Calu3 (cell line): ENCODE measurements at places on chromosomes 7 and 10. TPM values are rescaled to one million over a fixed set of nuclear protein-coding genes. Genes with fewer than 3 reads are reported as not detected.

DNA sequence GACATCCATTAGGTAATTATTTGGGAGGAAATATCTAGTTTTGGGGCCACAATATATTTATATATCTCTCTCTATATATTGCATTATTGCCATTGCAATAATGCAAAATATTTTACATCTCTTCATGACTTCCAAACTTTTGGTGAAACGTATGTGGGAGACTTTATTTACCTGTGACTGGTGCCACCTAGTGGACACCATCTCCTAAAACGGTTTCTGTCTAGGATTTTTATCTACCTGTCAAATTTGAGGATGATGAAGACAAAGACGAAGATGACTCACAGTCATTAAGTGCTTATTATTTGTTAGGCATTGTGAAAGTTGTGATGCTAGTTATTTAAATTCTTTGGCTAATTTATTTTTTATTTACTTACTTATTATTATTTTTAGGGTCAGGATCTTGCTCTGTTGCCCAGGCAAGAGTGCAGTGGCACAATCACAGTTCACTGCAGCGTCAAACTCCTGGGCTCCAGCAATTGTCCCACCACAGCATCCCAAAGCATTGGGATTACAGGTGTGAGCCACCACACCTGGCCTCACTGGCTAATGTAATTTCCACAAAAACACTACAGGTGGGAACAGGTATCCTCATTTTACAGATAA lies 18.7 kb upstream of the CBLL1 start:
- DNase-seq, result peak; percentile 44

DNA sequence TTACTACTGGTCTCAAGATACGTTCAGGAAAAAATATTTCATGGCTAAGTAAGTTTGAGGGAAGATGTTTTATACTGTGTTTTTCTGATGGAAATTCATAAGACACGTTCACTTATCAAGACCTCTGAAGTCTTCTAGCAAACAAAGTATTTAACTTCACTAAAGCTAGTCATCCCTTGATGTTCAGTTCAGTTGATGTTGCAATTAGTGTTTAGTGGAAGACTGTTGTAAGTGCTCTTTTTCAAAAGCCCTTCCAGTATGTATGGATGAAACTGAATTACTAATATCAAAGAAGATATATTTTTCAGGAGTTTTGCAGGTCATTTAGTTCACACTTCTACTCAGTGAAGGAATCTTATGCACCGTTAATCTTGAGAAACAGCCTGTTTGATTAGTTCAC lies 25.1 kb downstream of the CUL1 start:
- no peak for DNase-seq

DNA sequence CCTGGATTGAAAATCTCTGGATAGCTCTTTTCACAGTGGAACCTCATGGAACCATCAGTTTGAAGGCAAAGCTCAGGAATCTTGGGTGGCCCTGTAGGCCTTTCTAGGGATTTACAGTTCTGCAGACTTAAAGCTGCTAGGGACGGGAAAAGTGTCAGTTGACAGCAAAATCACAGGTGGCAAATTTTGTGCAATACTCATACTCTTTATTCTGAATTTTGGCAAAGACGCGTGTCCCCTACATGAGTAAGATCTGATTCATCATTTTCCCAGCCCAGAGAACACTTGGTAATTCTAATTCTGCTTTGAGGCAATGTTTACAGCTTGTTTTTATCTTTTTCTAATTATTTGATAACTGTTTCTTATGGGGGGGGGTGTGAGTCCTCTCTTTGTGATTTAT lies 3.6 kb downstream of the LRRC17 start:
- DNase-seq, result no peak

GRCh38 chr7:116726713-116727431 lies 54.9 kb downstream of the MET start:
- DNase-seq, result no peak

GRCh38 chr10:23338155-23338828 lies 6.3 kb downstream of the C10orf67 start:
- DNase-seq, result peak; percentile 69

GRCh38 chr10:59954296-59954695 lies 47.9 kb upstream of the CCDC6 start:
- no peak for DNase-seq

GRCh38 chr10:48455392-48456151 lies 149.1 kb downstream of the MAPK8 start:
- DNase-seq, result no peak

DNA sequence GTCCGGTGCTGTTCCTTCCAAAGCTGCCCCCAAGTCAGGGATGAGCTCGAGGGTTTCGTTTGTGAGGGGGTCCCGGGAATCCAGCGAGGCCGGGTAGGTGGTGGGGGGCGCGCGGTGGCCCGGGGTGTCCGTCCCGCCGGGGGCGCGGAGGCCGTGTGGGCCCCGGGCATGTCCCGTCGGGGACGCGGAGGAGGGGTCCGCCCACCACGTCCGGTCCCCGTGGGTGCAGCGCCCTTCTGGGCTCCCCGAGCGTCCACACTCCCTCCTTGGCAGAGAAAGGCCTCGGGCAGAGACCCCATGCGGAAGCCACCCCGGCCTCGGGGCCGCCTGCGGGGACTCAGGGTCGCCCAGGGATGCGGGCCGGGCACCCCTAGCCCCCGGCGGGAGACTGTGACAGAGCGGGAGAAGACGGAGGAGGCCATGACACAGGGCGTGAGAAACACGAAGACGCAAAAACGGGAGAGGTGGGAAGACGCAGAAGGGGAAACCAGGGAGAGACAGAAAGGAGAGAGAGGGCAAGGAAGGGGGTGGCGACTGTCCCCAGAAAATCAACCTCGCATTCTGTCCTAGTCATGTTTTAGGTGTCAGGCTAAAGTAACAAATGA lies 640 bp upstream of the ZNF425 start:
- peak; percentile 68 for DNase-seq

DNA sequence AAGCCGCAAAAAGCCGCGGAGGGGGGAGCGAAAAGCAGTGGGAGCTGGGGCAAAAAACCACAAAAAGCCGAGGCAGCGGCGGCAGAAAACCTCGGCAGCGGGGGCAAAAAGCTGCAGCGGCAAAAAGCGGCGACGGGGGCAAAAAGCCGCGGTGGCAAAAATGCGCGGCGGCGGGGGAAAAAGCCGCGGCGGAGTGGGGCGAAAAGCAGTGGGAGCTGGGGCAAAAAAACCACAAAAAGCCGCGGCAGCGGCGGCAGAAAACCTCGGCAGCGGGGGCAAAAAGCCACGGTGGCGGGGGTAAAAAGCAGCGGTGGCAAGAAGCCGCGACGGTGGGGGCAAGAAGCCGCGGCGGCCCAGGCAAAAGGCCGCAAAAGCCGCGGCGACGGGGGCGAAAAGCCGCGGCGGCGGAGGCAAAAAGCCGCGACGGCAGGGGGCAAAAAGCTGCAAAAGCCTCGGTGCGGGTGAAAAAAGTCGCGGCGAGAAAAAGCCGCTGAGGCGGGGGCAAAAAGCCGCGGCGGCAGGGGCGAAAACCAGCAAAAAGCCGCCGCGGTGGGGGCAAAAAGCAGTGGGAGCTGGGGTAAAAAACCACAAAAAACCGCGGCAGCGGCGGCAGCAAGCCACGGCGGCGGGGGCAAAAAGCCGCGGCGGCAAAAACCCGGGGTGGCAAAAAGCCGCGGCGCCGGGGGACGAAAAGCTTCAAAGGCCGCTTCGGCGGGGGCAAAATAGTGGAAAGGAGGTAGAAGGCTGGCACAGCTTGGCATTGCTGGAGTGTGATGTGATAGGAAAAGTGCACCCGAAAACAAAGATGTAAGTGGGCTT lies 135.9 kb downstream of the ZNF92 start:
- no peak for DNase-seq

- DNase-seq, result no peak
Observed at GRCh38 chr10:30481603-30482002, 47.6 kb downstream of the MAP3K8 start.

DNA sequence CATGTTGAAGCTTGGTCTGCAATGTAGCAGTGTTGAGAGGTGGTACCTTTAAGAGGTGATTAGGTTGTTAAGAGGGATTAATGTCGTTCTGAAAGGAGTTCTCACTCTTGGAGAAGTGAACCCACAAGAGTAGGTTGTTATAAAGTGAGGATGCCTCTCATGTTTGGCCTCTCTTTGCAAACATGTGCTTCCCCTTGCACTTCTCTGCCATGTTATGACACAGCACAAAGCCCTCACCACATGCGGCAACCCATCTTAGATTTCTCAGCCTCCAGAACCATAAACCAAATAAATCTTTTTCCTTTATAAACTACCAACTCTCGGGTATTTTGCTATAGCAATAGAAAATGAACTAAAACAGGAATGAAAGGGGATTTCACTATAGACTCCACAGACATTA lies 66.3 kb downstream of the KMT2C start:
- DNase-seq, result no peak

GRCh38 chr10:109726473-109726872 lies 196.8 kb downstream of the XPNPEP1 start:
- no peak for DNase-seq

- DNase-seq, result no peak
Observed at GRCh38 chr10:126227762-126228134, 160.5 kb downstream of the ADAM12 start.

DNA sequence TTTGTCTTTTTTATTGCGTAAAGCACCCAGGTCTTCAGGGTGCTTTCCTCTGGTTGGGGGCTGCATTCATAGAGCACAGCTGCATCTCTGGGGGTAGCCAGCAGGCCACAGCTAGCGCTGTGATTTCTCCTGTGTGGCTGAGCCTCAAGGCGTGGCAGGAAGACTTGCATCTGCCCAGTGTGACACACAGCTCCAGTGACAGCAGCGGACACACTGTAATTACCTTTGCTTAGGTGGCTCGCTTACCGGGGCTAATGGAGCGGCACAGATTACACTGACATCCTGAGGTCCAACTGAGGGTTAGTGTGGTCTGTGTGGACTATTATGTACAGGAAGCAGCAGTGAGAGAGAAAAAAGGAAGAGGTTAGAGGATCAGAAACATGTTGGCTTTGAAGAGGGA lies 27.1 kb downstream of the ABCB4 start:
- DNase-seq, result no peak

DNA sequence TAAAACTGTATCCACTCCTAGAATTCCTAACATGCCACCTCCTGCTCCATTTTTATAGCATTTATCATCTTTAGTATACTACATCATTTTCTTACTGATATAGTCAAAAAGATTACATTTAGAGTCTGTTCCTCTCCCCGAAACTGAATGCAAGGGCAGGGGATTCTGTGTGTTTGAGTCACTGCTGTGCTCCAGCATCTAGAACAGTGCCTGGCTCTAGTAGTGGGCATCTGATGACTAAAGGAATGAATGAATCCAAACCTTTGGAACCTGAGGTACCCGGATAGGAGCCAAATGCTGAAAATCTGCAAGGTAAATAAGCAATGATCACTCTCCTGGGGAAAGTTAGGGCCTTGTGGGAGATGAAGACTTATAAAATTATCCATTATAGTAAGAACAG lies 18.9 kb downstream of the GOT1 start:
- DNase-seq, result no peak

DNA sequence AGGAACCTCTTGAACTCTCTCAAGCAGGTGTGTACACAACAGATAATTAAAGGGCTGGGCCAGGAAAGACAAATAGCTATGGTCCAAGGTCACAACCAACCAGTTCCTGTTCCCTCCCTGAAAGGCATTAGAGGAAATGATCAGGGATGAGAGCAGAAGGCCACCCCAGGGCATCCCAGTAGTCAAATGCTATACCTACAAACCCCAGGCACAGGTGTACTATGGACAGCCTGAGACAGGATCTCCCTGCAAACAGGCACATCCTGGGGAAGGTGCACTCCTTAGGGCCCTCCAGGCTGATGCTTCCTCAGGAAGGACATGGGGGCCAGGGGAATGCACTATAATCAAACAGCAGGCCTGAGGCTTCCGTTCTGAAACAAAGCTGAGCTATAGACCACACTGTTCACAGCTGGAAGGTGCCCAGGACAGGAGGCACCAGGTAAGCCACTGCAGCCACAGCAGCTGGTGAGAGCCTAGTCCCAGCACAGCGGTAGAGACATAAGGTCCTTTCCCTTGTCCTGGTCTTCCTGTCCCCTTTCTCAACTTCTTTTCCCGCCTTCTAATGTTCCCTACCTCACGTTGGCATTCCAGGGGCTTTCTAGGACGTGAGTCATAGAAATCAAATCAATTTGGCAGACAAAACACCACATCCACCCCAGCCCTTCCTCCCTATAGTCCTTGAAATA lies 13.3 kb downstream of the PARP12 start:
- no peak for DNase-seq

GRCh38 chr10:58514111-58514770 lies 1.6 kb downstream of the BICC1 start:
- DNase-seq, result no peak

NKX1-2 gene
- not detected in 2 replicates for total RNA-seq

ALOX5 gene
- total RNA-seq, result 44.9 and 57.0 TPM in 2 replicates

LRRC18 gene
- not detected in 2 replicates for total RNA-seq

CPXM2 gene
- not detected in 2 replicates for total RNA-seq

PAPSS2 gene
- 12.6 and 12.7 TPM in 2 replicates for total RNA-seq

SAMD9L gene
- total RNA-seq, result 25.9 and 60.8 TPM in 2 replicates

PCLO gene
- total RNA-seq, result 7.2 and 9.1 TPM in 2 replicates

AGK gene
- total RNA-seq, result 31.5 and 32.3 TPM in 2 replicates

PAXIP1 gene
- 23.1 and 24.3 TPM in 2 replicates for total RNA-seq

HOXA2 gene
- total RNA-seq, result 1.9 and 3.2 TPM in 2 replicates

CFAP43 gene
- total RNA-seq, result 0.94 and 1.1 TPM in 2 replicates

WNT8B gene
- 0.17 TPM in 1 of 2 replicates, not detected in the other for total RNA-seq

NKX2-3 gene
- total RNA-seq, result not detected in 2 replicates
